Epithelial cell of umbilical artery (primary cell): ENCODE measurements at places on chromosomes 1 and 21. TPM values are rescaled to one million over a fixed set of nuclear protein-coding genes. Genes with fewer than 3 reads are reported as not detected.

Gene VHLL
- total RNA-seq = not detected in 2 replicates

Gene MPZ
- total RNA-seq = 0.15 and 0.32 TPM in 2 replicates

Gene CYP4Z1
- not detected in 2 replicates for total RNA-seq

Gene SLC25A34
- 0.61 TPM in 1 of 2 replicates, not detected in the other for total RNA-seq

Gene IQGAP3
- total RNA-seq = 16.6 and 17.2 TPM in 2 replicates

Gene ITGB2
- total RNA-seq = under 0.01 TPM in 1 of 2 replicates, not detected in the other

Gene OLIG2
- total RNA-seq = not detected in 2 replicates

Gene MRTO4
- total RNA-seq = 41.9 and 45.6 TPM in 2 replicates

Gene NBPF10
- 0.65 and 0.91 TPM in 2 replicates for total RNA-seq

Gene DNAI4
- total RNA-seq = 1.9 and 3.8 TPM in 2 replicates

Gene GJA4
- total RNA-seq = 31.5 and 45.5 TPM in 2 replicates

Gene VASH2
- total RNA-seq = 0.30 and 0.32 TPM in 2 replicates

Gene C1orf141
- not detected in 2 replicates for total RNA-seq

Gene CSTB
- 3.6 and 4.5 TPM in 2 replicates for total RNA-seq

Gene KCNH1
- total RNA-seq = not detected in 2 replicates

Gene DNASE2B
- not detected in 2 replicates for total RNA-seq

Gene LRIG2
- 8.4 and 12.9 TPM in 2 replicates for total RNA-seq

Gene SH2D1B
- total RNA-seq = not detected in 2 replicates

Gene C1orf210
- not detected in 2 replicates for total RNA-seq

Gene ARHGAP29
- total RNA-seq = 168 and 212 TPM in 2 replicates

Gene CHI3L2
- not detected in 2 replicates for total RNA-seq

Gene PGLYRP4
- total RNA-seq = not detected in 2 replicates

Gene TMPRSS2
- not detected in 2 replicates for total RNA-seq

Gene TAL1
- total RNA-seq = 20.5 and 39.8 TPM in 2 replicates

Gene SMCP
- total RNA-seq = not detected in 2 replicates

Gene PGBD5
- total RNA-seq = under 0.01 TPM in 1 of 2 replicates, not detected in the other

Gene CHRM3
- total RNA-seq = not detected in 2 replicates

Gene SPATA46
- not detected in 2 replicates for total RNA-seq

Gene OR14K1
- total RNA-seq = not detected in 2 replicates

Gene DNALI1
- 0.65 and 1.2 TPM in 2 replicates for total RNA-seq

Gene TNFRSF18
- total RNA-seq = not detected in 2 replicates
